ENCODE measurements at places on chromosomes 5 and 9. TPM values are rescaled to one million over a fixed set of nuclear protein-coding genes. Genes with fewer than 3 reads are reported as not detected.

Gene SQSTM1
- 447 TPM for total RNA-seq

Gene NR2F1-AS1
- 0.69 TPM for total RNA-seq

Gene PCDHGA3
- 1.0 TPM for total RNA-seq

Gene MORN5
- not detected for total RNA-seq

Gene PKD2L2
- total RNA-seq, result not detected

Gene BTNL3
- total RNA-seq, result not detected

Gene PCDH1
- 10.6 TPM for total RNA-seq

Gene SAXO1
- under 0.01 TPM for total RNA-seq

Gene COL23A1
- total RNA-seq, result 0.40 TPM

Gene LCN1
- total RNA-seq, result not detected

Gene SLC36A3
- not detected for total RNA-seq

Gene OTULINL
- 0.94 TPM for total RNA-seq

Gene IDNK
- 4.6 TPM for total RNA-seq

Gene AIF1L
- 450 TPM for total RNA-seq

Gene GPR151
- total RNA-seq, result not detected

Gene ACTBL2
- total RNA-seq, result 5.6 TPM

Gene ANKRD55
- total RNA-seq, result not detected

Gene RAB14
- total RNA-seq, result 55.8 TPM

Gene HTR4
- total RNA-seq, result not detected

Gene SPAAR
- total RNA-seq, result not detected
